Left colon (tissue), 2 donors: ENCODE measurements at places on chromosomes 12 and 14. TPM values are rescaled to one million over a fixed set of nuclear protein-coding genes. Genes with fewer than 3 reads are reported as not detected.

Gene CISTR
- not detected for total RNA-seq

Gene DBX2
- total RNA-seq = not detected

Gene TAS2R19
- total RNA-seq = 2.9 TPM

Gene CD163L1
- total RNA-seq = 18.3 TPM

Gene CD163
- 29.8 TPM for total RNA-seq

Gene TBC1D30
- total RNA-seq = 10.0 TPM

Gene FAR2
- 72.8 TPM for total RNA-seq

Gene PPP4R4
- 0.28 TPM for total RNA-seq

Gene RNFT2
- 2.8 TPM for total RNA-seq

Gene C12orf42
- not detected for total RNA-seq

Gene SLC41A2
- 91.5 TPM for total RNA-seq

Gene ACOT4
- total RNA-seq = 2.3 TPM

Gene PLD4
- not detected for total RNA-seq

Gene SOAT2
- total RNA-seq = not detected

Gene KCNC2
- total RNA-seq = not detected

Gene TWF1
- 131 TPM for total RNA-seq
